Daoy (cell line): ENCODE measurements at places on chromosomes 7 and 10. TPM values are rescaled to one million over a fixed set of nuclear protein-coding genes. Genes with fewer than 3 reads are reported as not detected.

IFIT2 gene
- total RNA-seq, result 7.1 and 8.5 TPM in 2 replicates

SPDYE16 gene
- total RNA-seq, result under 0.01 TPM in 1 of 2 replicates, not detected in the other

FAM13C gene
- total RNA-seq, result 0.46 and 2.4 TPM in 2 replicates

ARID5B gene
- total RNA-seq, result 4.7 and 5.0 TPM in 2 replicates

OR13A1 gene
- not detected in 2 replicates for total RNA-seq

APBB1IP gene
- not detected in 2 replicates for total RNA-seq

DDC gene
- total RNA-seq, result not detected in 2 replicates

BBS9 gene
- 8.1 and 27.9 TPM in 2 replicates for total RNA-seq

SLC35G1 gene
- total RNA-seq, result 8.5 and 10.3 TPM in 2 replicates

GPR158 gene
- 2.6 and 4.6 TPM in 2 replicates for total RNA-seq

ITGB8 gene
- 32.0 and 32.9 TPM in 2 replicates for total RNA-seq

CCDC172 gene
- total RNA-seq, result not detected in 2 replicates

PUS7 gene
- total RNA-seq, result 61.0 and 65.1 TPM in 2 replicates

KCND2 gene
- not detected in 2 replicates for total RNA-seq

FAM24B gene
- 7.6 and 9.5 TPM in 2 replicates for total RNA-seq

GIMAP2 gene
- 5.5 and 7.0 TPM in 2 replicates for total RNA-seq

MYOF gene
- total RNA-seq, result 124 and 132 TPM in 2 replicates

HKDC1 gene
- 0.69 and 0.89 TPM in 2 replicates for total RNA-seq

SPDYE9 gene
- total RNA-seq, result not detected in 2 replicates
